Activated T-helper 1 cell treated with anti-CD3 and anti-CD28 coated beads, Interleukin-12 subunit alpha, Interleukin-12 subunit beta, Interleukin-2, Interleukin-4 antibody, amounts not matched to agents 30 ng/mL and 10 ng/mL and 1 ng/mL, durations not matched to agents 14 hours and 24 hours and 36 hours (primary cell): ENCODE measurements at places on chromosomes 6 and 20. TPM values are rescaled to one million over a fixed set of nuclear protein-coding genes. Genes with fewer than 3 reads are reported as not detected.

The SOX18 gene
- total RNA-seq = 1.3 TPM in 2 replicates

The GABRR1 gene
- total RNA-seq = not detected in 2 replicates

The RSPO3 gene
- not detected in 2 replicates for total RNA-seq

The SGK2 gene
- 0.17 TPM in 1 of 2 replicates, not detected in the other for total RNA-seq

The LTA gene
- 1,021 and 1,078 TPM in 2 replicates for total RNA-seq

The DHX16 gene
- 52.0 and 54.2 TPM in 2 replicates for total RNA-seq

The ADGRF4 gene
- not detected in 2 replicates for total RNA-seq

The POPDC3 gene
- not detected in 2 replicates for total RNA-seq

The PRDM13 gene
- 0.15 TPM in 1 of 2 replicates, not detected in the other for total RNA-seq

The HLA-DQB1 gene
- 4.3 and 4.7 TPM in 2 replicates for total RNA-seq

The PDYN gene
- not detected in 2 replicates for total RNA-seq
